PC-9 (cell line): ENCODE measurements at places on chromosomes 1 and 21. TPM values are rescaled to one million over a fixed set of nuclear protein-coding genes. Genes with fewer than 3 reads are reported as not detected.

The SUSD4 gene
- 2.0 and 3.2 TPM in 2 replicates for total RNA-seq

The HJV gene
- not detected in 2 replicates for total RNA-seq

The FCRL2 gene
- not detected in 2 replicates for total RNA-seq

The NHLH1 gene
- 0.26 TPM in 1 of 2 replicates, not detected in the other for total RNA-seq

The ATP6V1G3 gene
- total RNA-seq, result not detected in 2 replicates

The PGBD5 gene
- total RNA-seq, result not detected in 2 replicates

The CR1L gene
- total RNA-seq, result not detected in 2 replicates

The SLAMF9 gene
- total RNA-seq, result 0.58 and 0.94 TPM in 2 replicates

The ACOT7 gene
- 62.2 and 70.2 TPM in 2 replicates for total RNA-seq

The STUM gene
- not detected in 2 replicates for total RNA-seq

The CRP gene
- not detected in 2 replicates for total RNA-seq

The NIBAN1 gene
- total RNA-seq, result 29.3 and 31.5 TPM in 2 replicates

The OR2L8 gene
- not detected in 2 replicates for total RNA-seq

The HSPA13 gene
- 19.0 and 24.9 TPM in 2 replicates for total RNA-seq

The CCDC27 gene
- not detected in 2 replicates for total RNA-seq

The RGS16 gene
- total RNA-seq, result 0.25 TPM in 1 of 2 replicates, not detected in the other

The CA14 gene
- total RNA-seq, result 0.95 and 1.7 TPM in 2 replicates

The LENEP gene
- 1.2 and 1.3 TPM in 2 replicates for total RNA-seq

The MEX3A gene
- total RNA-seq, result 6.6 and 7.2 TPM in 2 replicates

The VANGL2 gene
- total RNA-seq, result 11.5 and 12.4 TPM in 2 replicates

The GCSAML gene
- total RNA-seq, result not detected in 2 replicates

The C1orf115 gene
- 5.6 and 6.5 TPM in 2 replicates for total RNA-seq

The GJA5 gene
- 2.8 and 8.7 TPM in 2 replicates for total RNA-seq

The ALX3 gene
- not detected in 2 replicates for total RNA-seq

The TSPEAR gene
- total RNA-seq, result not detected in 2 replicates

The ACBD6 gene
- 52.2 and 61.0 TPM in 2 replicates for total RNA-seq

The NTMT2 gene
- not detected in 2 replicates for total RNA-seq
